ENCODE measurements at places on chromosomes 6 and 20.

- DNase-seq = no peak
These were observed at the start of gene PTGIS for GRCh38 chr20:49567421-49568277. PTGIS (minus strand) TSS chr20:49568137; CDS start chr20:49568116, 21 bp downstream.

DNA sequence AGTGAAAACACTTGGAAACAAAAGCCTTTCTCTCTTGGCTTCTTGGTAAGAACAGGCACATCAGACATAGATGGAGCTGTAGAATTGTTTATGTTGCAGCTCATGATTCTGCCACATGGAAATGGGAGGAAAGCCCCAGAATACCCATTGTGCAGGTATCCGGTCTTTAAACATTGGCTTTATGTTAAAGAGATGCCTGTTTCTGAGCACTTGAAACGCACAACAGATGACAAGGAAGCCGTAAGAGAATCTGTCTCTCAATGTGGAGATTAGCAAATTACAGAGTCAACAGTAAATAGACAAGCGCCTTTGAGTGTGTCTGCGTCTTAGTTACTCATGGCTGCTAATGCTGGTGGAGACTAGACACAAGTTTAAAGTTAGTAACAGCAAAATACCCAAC is 10.5 kb downstream of the TNFAIP3 start:
- DNase-seq = no peak

GRCh38 chr6:167402195-167402686 is 77.4 kb downstream of the TTLL2 start:
- DNase-seq = no peak

GRCh38 chr6:51600514-51600913 is 486.9 kb downstream of the PKHD1 start:
- DNase-seq = no peak

DNA sequence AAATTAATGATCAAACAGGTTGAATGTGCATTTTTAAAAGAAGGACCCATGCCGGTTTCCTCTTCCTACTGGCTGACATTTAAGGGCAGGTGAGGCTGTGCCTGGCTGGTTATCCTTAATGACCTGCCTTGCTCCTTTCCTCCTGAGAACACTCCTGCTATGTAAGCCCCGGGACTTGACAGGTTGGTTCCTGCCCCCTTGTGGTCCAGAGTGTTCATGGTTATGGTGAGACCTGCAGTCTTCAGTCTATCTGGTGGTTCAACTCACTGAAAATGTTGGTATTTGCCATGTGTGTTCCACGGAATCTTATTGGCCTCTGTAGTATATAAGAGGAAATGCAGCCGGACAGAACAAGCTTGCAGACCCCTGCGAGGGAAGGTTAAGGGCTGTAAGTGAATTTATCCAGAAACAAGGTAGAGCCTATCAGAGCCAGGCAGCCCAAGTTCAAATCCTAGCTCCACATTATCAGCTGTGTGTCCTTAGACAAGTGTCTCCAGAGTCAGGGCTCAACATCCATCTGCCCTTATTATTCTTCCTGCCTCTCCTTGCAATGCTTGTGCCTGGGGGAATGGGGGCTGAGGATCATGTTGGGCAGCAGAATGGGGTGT is 5.2 kb upstream of the BPIFA3 start:
- no peak for DNase-seq

DNA sequence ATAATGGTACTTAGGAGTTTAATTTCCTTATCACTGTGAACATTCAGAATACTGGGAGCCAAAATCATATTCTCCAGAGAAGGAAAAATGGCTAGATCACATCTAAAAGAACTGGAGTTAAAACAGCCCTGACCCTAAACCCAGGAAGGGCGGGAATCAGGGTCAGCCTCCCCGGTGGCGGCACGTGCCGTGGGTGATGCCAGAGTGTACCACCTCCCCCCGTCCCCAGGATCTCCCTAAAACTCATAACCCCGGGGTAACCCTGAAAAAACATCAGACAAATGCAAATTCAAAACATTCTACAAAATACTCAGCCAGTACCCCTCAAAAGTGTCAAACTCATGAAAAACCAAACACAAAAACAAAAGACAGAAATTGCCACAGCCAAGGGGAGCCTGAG is 148.3 kb downstream of the DLL1 start:
- peak; percentile 48 for DNase-seq

DNA sequence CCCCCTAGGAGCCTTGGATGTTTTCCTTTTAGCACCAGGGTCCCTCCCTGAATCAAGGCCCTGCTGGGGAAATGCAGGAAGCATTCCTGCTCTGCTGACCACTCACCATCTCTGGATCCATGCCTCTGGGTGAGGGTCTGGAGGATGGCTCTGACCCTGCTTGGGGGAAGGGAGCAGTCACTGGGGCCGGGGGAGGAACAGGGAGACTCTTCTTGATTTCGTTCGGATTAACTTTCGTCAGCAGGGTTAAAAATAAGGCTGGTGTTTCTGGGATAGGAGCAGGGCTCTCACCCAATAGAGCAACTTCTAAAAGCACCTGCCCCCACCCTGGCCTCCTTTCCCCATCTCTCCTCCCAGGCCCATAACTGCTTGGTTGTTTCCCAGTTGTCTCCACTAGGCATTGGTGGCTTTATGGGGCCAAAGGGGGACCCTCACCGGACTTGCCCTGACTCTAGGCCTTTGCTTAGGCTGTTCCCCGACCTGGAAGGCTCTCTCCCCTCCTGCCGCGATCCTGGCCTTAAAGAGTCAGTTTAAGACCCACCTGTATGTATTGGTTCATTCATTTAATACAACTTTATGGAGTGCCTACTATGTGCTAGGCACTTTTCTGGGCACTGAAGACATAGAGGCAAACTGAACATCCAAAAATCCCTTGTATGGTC is 63.0 kb downstream of the JPH2 start:
- DNase-seq = no peak

DNA sequence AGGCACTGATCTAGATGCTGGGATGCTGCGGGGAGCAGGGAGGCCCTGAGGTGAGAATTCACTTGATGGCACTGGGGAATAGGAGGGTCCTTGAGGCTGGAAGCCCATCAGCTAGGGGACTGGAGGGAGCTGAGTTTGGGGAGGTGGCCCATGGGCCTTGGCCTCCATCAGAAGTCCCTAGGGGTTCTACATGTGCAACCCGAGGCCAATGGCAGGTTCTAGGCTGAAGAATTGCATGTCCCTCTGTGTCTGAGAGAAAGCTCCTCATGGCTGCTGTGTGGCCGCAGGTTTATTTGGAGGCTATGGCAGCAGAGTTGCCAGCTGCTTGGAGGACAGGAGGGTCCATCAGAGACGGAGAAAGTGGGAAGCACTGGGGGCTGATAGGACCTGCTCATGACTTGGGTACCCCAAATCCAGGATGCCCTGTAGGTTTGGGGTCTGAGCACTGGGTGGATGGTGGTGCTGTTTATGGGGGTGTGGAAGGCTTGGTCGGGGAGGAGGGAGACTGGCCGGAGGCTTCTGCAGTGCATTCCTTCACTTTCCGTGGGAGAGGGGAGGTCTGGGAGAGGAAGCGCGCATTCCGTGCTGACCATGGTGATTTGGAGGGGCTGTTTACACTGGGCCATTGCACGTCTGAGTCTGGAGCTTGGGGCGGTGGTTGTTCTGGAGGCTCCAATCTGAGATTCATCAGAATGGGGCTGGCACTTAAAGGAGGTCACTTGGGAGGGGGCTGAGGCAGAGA is 24.8 kb upstream of the PHACTR3 start:
- no peak for DNase-seq

DNA sequence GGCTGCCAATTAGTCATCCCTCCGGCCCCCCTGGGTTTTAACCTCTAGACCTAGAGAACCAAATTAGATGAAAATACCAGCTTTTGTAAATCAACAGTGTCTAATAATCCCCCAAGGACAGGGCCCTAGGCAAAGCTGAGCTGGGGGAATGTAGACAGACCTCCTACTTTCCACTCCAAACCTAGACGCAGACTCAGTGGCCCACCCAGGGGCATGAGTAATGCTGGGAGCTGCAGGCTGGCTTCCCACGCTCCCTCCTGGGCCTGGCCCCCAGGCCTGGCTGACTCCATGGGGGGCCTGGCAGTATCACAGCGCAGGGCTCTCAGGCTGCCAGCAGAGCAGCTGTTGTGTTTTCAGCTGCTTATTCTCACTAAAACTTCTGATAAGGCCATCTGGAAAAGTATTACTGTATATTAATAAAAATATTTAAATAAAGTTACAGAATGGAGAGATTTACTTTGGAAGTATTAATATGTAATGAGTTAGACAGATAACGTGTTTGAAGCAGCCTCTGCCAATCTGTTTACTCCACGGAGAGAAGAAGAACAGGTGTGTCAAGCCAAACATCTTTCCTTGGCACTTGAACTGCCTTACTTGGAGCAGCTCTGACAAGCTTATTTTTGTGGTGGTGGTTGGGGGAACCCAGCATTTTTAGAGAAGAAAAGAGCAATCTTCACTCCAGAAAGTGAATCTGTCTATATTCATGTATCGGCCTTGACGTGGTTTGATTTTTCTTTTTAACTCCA is 144.0 kb upstream of the AGPAT4 start:
- peak; percentile 96 for DNase-seq

GRCh38 chr6:106629859-106630163 is 433 bp downstream of the QRSL1 start:
- DNase-seq = no peak

- no peak for DNase-seq
These were observed 118.7 kb upstream of the TBX18 start for GRCh38 chr6:84882768-84883766.

GRCh38 chr6:139184047-139184446 is 49.2 kb downstream of the HECA start:
- DNase-seq = no peak

DNA sequence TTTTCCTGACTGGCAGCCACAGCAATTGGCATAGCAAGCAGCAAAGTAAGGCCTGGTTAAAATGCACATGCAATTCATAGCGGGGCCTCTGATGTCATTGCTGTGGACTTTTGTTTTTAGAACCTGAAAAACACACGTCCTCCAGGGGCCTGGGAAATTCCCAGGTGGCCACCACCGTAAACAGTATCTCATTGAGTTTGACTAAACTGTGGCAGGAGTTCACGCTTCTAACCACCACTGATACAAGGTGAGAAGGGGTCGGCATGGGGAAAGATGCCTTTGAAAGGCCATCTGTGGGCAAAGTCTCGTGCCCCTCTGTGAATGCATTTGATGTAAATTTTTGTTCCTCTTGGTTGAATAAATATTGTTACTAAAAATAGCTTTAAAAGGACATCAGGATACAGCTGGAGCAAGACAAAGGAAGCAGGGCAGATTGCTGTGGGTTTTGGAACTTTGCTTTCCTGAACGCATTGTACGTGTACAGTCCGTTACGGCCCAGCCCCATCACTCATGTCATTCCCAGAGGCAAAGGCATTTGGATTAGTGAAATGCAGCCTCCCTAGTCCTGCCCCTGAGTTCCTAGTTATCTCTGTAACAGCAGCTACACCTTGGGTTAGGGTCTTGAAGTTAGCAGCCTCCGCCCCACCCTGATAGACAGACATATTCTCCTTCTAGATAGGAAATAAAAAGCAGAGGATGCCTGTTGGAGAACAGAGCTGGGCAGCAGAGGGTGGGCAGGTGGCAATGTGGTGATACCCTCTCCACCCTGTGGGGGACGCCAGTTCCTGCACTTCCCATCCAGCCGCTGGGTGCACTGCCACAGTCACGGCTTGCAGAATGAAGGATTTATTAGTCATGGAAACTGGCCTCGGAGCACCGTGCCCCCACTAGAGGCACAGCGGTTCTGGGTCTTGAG is 80.3 kb downstream of the ZDHHC14 start:
- DNase-seq = no peak

- no peak for DNase-seq
These were observed 242.6 kb downstream of the SMOC2 start for GRCh38 chr6:168683621-168684020.

- no peak for DNase-seq
These were observed 99.5 kb downstream of the KCNQ5 start for GRCh38 chr6:72721346-72721745.

- no peak for DNase-seq
These were observed 20.9 kb upstream of the MCM3 start for GRCh38 chr6:52305411-52305810.

GRCh38 chr20:15248618-15249395 is 911.4 kb upstream of the FLRT3 start:
- no peak for DNase-seq

- no peak for DNase-seq
These were observed 156.4 kb upstream of the HTR1E start for GRCh38 chr6:86780923-86781322.

DNA sequence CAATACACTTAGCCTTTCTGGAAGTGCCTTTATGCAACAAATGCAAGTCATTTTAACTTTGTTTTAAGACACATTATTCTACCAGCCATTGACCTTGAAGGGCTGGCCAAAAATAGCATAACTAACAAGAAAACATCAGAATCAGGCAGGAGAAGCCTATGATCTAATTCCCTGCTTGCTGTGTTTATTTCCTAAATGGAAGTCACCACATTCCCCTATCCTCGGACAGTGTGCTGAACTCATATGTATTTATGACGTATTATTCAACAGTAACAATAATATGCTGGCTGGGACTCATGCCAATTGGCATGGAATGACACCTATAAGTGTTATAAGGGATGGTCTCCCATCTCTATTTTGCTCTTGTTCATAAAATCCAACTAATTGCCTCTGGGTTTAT is 140.7 kb downstream of the MAP3K7 start:
- DNase-seq = no peak

GRCh38 chr20:25686081-25687067 is 10.3 kb downstream of the ZNF337 start:
- DNase-seq = no peak

GRCh38 chr20:62662422-62662821 is 20.1 kb downstream of the SLCO4A1 start:
- no peak for DNase-seq

DNA sequence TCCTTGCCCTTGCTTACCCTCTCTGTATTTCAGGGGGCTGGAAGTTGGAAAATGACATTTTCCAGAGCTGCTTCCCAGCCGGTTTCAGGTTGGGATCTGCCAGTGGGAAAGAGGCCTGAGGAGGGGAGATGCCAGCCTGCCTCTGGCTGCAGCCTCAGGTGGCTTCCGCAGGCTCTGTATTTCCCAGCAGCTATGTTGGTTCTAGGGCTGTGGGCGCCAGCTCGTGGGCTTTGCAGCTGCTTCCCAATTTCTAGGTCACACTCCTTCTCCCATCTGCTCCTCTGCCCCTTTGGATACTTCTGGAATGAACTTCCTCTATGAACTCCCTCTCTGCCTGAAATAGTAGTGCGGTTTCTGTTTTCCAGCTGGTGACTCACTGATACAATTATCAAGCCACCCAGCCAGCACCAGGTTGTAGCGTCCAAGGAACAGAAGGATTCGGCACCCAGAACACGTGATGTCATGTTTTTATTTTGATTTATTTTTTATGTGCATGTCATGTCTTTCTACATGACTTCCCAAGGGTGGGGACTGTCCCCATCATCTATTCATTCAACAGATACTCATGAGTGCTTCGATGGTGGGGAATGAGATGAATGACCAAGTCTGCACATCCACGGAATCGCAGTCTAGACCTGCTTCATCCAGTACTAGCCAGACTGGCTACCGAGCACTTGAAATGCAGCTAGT is 38.0 kb downstream of the TGM2 start:
- no peak for DNase-seq

- DNase-seq = no peak
These were observed 19.3 kb upstream of the TTK start for GRCh38 chr6:79985128-79985527.

DNA sequence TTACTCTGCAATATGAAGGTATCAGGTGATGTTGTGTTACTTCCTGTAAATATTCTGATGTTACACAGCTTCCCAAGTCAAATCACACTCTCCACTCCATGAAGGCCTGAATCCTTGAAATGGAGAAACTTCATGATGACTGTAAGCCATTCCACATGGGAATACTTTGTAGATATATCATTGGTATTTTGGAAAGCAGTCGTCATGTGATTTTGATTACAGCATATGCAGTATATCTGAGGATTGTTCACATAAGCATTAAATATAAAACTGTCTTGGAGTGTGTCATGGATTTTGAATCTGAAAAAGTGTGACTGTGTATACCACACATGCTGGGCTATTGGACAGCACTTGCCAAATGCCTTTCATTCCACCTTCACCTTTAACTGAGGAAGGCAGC is 118.3 kb upstream of the EXOC2 start:
- DNase-seq = no peak
